Muscle of arm (tissue), 14 donors: ENCODE measurements at places on chromosomes 12 and 14.

DNA sequence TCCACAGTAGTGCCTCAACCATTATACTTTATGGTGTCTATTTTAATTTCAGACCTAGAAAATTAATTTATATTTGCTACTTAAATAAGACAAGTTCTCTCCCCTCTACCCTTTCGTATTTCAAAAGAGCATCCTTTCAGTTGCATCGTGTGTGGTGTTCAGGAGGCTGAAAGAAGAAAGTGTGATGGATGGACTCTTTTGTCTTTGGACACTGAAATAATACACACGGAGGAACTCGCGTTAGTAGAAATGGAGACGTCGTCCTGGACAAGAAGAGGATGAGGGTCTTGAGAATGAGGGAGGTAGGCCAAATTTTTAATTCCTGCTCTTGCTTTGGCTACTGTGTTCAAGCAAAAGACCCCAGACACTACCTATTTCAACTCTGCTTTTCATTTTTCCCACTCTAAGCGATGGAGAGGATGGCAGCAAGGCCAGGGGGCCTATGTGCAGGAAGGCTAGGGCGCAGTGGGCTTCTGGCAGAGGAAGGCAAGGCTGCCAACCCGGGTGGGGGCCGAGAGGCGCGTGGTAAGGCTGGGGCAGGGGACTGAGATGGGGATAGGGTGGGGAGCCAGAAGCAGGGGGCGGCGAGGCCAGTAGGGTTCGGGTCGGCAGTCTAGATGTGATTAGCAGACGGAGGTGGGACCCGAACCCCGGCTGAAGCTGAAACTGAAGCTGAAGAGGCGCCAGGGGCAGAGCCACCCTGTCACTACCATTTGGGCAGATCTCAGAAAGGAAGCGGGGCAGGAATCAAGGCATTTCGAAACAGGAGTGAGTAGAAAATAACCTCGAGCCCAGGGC lies 722 bp downstream of the TMED8 start:
- DNase-seq: peak; percentile 23

- no peak for DNase-seq
Measured at GRCh38 chr12:6684609-6685008, 4.6 kb downstream of the ZNF384 start.

- DNase-seq: no peak
Measured at GRCh38 chr14:35814371-35815005, 5.4 kb upstream of the RALGAPA1 start.

GRCh38 chr12:67891596-67891995 lies 97.7 kb upstream of the IFNG-AS1 start:
- no peak for DNase-seq

DNA sequence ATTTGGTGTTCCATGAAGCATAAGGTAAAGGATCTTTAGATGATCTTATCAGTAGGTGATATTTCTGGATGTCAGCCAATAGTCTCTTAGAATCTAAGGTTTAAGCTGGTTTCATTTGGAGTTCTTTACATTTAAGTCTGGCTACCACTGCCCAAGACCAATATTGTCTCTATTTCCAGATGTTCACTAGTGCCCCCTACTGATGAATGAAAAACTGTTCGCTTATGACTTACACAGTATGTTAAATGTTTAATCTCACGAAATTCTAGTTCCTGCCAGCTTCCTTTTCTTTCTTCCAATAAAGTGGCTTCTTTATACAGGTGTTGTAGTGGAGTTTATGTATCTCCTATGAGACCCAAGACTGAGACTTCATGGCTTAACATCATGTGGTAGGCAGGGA lies 31.8 kb upstream of the MIS18BP1 start:
- no peak for DNase-seq

DNA sequence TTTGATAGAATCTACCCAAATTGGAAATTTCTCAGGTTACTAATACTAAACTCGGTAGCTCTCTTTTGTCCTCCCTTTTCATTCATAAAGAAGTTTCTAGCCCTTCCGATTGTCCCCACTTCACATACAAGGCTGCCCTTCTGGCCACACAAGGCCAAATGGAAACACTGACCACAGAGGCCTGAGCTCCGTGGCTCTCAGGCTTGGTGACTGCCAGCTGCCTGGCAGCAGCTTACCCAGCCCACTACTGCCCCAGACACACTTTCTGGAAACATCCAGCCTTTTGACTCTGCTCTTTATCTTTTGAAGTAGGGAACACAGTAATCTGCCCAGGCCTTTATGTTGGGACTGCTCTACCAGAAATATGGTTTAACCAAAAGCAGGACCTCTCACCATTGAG lies 167.2 kb downstream of the GCH1 start:
- DNase-seq: no peak

- no peak for DNase-seq
Measured at GRCh38 chr12:69254046-69254445, 14.7 kb downstream of the CPSF6 start.

GRCh38 chr14:101790232-101790631 lies 28.7 kb downstream of the PPP2R5C start:
- DNase-seq: no peak

DNA sequence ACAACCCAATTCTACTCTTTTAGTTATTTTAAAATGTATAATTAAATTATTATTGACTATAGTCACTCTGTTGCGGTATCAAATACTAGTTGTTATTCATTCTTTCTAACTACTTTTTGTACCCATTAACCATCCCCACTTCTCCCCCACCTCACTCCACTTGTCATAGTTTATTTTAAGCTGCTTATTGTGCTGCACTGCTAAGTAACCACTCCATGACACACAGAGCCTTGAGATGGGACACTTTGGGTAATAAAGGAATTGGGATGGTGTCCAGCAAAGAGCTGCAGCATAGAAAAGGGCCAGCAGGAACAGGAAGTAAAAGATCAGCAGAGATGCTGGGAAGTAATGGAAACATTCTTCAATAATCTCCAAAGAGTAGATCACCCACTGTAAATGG lies 123.0 kb downstream of the RPS29 start:
- DNase-seq: no peak

- no peak for DNase-seq
Measured at GRCh38 chr12:69929125-69929524, 104.1 kb downstream of the MYRFL start.

DNA sequence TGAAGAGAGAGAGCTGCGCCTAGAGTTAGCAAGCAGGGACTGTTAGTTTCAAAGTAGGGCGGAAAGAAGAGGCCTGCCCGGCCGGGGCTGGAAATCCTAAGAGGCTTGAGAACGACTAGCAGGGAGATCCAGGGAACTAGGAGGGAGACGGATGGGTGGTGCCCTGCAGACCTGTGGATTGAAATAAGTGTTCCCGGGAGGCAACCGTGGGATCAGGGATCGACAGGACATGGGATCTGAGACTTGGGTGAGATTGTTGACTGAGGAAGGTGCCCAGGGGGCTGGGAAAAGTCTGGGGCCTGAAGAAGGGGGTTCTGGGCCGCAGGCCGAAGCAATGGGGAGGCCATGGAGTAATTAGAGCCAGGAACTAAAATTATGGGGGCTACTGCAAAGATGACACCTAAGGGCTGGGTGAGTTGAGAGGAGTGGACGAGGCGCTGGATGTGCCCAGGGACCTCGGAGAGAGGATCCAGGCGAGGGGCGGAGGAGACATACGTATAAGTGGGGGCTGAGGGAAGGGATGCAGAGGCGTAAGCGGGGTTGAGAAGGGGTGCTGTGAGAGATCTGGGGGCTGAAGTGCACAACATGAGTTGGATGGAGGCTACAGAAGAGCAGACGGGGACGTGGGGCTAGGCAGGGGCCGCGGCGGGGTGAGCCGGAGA lies 635 bp downstream of the LTA4H start:
- DNase-seq: peak; percentile 26

- DNase-seq: no peak
Measured at GRCh38 chr12:108980831-108981618, 39.8 kb downstream of the SVOP start.

DNA sequence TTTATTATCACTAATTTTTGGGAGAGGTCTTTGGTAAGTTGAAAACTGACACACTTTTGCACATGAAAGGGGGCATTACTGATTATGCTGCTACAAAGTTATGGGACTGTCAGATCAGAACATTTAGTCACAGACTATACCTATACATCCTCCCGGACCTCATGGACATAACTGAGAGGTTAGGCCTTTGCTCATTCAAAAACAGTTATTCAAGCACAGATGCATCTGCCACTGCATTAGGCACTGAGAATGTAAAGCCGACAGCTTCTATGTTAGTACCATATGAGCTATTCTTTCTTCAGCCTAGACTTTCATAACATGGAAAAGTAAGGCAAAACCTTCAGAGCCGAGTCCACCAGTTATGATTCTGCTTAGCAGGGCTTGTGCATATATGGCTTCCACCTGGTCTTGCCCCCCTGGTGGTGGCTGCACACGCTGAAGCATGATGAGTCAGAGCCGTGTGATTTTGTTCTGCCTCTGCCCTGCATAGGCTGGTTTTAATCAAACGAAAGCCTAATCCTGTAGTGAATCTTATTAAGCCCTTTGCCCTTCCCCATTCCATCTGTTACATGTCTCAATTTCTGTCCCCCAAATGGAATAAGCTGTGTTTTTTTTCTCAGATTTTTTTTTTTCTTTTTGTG lies 21.8 kb upstream of the RNU6-8 start:
- no peak for DNase-seq

DNA sequence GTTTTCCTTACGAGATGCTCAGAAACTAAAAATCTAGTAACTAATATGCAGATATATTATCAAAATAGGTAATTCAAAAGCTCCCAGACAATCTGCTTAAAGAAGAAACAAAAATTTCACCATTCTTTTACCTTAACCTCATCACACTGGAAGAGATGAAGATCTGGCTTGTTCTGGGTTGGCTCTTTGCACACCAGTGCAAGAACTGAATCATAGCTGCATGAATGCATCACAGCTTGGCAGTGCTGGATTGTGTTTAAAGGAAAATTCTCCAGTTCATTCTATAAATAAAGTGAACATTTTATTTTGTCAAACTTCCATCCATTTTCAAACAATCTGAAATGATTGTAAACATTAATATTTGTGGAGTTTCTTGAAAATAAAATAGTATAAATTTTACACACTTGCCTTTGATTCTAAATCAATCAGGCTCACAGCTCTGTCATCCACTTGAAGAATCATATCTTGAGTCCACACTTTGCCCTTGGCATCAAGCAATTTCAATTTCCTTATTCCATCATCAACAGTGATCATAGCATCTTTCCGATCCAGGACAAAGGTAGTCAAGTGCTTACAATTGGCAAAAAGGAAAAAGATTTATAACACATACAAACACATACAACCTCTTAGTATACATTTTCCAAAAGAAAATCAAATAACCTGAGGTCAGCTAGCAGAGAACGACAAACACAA lies 119.8 kb downstream of the EPS8 start:
- no peak for DNase-seq

DNA sequence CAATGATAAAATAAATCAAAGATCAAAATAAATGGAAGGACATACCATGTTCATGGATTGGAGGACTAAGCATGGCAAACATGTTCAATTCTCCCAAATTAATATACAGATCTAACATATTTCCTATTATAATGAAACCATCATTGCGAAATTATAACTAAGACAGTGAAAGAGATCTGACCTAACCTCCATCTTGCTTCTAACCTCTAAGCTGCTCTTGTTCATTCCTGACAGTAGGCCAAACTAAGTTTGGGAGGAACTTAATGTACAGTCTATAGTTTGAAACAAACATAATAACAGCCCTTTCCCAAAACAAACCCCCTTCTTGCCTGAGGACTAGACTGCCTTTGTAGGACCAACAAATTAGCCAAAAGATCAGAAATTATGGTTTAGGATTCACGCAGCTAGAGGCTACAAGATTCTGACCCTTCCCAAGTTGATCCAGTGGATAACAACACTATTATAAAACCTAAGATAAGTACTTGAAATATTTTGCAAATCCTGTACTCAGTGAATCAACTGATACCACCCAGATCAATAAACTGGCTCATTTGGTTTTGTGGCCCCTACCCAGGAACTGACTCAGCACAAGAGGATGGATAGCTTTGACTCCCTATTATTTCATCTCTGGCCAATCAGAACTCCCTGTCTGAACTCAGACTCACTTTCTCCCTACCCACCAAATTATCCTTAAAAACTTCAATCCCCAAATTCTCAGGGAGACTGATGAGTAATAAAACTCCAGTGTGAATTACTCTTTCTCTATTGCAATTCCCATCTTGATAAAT lies 41.7 kb upstream of the OR5AU1 start:
- DNase-seq: no peak

- no peak for DNase-seq
Measured at GRCh38 chr14:26594756-26595545, 2.9 kb downstream of the NOVA1 start.

DNA sequence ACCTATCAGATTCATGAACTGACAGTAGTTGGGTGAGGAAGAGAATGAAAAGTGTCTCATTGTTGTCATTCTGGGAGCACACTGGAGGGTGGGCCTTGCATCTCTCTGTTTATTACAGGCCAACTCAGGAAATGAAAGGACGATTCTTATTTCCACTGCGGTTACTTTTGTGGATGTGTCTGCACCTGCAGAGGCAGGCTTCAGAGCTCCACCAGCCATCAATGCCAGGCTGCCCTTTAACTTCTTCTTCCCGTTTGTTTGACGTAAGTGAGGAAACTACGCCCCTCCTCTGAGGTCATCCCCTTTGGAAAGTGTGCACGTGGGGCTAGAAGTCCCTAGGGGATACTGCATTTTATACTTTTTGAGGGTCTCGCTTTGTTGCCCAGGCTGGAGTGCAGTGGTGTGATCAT lies 33.7 kb downstream of the TCTN1 start:
- DNase-seq: no peak

GRCh38 chr12:104630230-104630670 lies 173.5 kb downstream of the CHST11 start:
- DNase-seq: no peak

DNA sequence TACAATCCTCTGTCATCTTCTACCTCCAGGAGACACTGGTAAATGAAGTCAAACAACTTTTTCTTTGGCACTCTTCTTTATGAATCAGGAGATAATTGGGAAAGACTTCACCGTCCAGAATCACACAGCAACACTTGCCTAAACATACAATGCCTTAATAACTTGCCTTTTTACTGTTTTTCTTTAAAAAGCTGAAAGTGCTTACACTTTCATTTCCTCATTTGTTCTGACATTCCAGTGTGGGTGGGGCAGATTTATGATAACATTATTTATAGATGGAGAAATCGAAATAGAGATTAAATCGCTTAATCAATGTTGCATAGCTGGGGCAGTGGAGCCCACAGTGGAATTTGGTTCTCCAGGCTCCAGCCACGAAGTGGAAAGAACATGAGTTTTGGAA lies 2.8 kb upstream of the FRS2 start:
- no peak for DNase-seq

GRCh38 chr12:112422531-112422930 lies 3.8 kb downstream of the PTPN11 start:
- no peak for DNase-seq

GRCh38 chr14:94762431-94762830 lies 7.5 kb downstream of the GSC start:
- DNase-seq: no peak
